Cardiac septum (tissue), 1 donor: ENCODE measurements at places on chromosomes 3 and 15. TPM values are rescaled to one million over a fixed set of nuclear protein-coding genes. Genes with fewer than 3 reads are reported as not detected.

DNA sequence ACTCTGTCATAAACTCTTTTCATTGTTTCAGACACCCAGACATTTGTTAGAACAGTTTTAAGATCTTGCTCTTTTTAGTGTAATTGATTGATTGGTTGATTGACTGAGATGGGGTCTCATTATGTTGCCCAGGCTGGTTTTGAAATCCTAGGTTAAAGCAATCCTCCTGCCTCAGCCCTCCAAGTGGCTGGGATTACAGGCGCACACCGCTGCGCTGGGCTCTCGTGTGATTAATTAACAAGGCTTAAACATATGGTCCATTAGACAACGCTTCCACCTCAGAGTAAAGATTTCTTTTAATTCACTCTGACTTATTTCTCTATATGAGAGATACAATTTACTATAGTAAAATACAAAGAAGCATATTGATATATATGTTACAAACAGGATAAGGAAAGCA, 114.0 kb upstream of the C2CD4B start:
- DNase-seq: no peak

DNA sequence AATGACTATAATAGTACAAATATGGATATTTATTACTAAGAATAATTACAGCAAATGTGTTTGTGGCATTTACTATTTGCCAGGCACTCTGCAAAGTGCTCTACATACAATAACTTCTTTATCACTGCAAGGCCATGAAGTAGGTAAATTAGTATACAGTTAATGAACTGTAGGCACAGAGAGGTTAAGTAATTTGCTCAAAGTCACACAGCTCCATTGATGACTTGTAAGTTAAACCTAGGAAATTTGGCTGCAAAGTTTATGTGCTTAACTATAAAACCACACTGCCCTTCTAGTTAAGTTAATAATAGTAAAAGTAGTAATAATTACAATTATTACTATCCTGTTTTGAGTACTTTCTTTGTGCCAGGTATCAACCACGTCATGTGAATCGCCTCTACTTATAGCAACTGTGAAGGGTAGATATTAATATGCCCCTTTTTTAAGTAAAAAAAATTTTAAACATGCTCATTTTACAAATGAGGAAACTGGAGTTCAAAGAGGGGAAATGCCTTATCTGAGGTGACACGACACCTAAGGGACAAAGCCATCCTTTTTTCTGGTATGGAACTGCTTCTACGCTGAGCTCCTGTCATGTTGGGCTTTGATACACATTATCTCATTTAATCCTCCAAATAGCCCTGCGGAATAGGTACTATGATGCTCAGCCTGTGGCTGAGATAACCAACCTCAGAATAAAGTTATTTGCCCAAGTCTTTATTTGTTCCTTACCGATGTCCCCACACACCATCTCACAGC, 8.5 kb downstream of the BHLHE40 start:
- no peak for DNase-seq

- peak; percentile 86 for DNase-seq
These were observed 38.8 kb downstream of the TM2D3 start for GRCh38 chr15:101613130-101614000.

The MINAR1 gene
- total RNA-seq: 0.19 TPM

The THSD4 gene
- 116 TPM for total RNA-seq

GRCh38 chr3:149977386-149977785, 6.7 kb upstream of the PFN2 start:
- DNase-seq: no peak

The PLCH1 gene
- 0.16 TPM for total RNA-seq
